ENCODE measurements at places on chromosomes 1 and 21. TPM values are rescaled to one million over a fixed set of nuclear protein-coding genes. Genes with fewer than 3 reads are reported as not detected.

GRCh38 chr1:223634423-223634822 lies 31.1 kb downstream of the CAPN8 start:
- no peak for DNase-seq

DNA sequence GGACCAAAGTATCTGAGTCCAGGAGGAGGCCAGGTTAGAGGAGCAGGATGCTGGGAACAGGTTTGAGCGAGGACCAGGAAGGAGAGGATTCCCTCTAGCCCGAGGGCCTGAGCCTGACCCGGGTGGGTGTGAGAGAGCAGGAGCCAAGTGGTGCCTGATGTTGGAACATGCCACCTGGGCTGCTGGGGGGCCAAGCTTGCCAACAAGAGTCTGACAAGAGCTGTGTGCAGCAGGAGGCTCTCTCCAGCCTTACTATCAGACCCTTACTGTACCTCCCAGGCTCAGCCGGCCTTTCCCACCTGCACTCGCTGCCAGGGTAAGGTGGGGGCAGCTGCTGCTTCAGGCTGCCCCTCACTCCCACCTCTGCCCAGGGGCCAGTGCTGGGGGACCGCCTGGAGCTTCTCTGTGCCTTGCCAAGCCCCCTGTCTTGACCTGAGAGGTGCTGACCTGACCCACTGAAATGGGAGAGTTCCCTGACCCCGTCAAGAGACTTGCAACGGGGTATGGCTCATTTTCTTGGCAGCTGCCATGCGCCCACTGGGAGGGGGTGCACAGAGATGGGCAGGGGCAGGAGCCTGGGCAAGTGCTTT lies 159.6 kb upstream of the VAMP3 start:
- no peak for DNase-seq

GRCh38 chr1:156490401-156491032 lies 10.1 kb downstream of the MEF2D start:
- no peak for DNase-seq

KCNJ15 gene
- 12.1 TPM for total RNA-seq

GRCh38 chr1:22889213-22889827 lies 83.3 kb downstream of the LACTBL1 start:
- no peak for DNase-seq

PRDM16 gene
- total RNA-seq: 0.82 TPM

LCE1B gene
- total RNA-seq: not detected

GABPB2 gene
- total RNA-seq: 24.1 TPM

SYPL2 gene
- 2.1 TPM for total RNA-seq

GRCh38 chr1:160540859-160541233 lies 17.8 kb upstream of the SLAMF6 start:
- DNase-seq: no peak

HSPA6 gene
- 15.6 TPM for total RNA-seq

REN gene
- total RNA-seq: not detected

KLF17 gene
- not detected for total RNA-seq

DNA sequence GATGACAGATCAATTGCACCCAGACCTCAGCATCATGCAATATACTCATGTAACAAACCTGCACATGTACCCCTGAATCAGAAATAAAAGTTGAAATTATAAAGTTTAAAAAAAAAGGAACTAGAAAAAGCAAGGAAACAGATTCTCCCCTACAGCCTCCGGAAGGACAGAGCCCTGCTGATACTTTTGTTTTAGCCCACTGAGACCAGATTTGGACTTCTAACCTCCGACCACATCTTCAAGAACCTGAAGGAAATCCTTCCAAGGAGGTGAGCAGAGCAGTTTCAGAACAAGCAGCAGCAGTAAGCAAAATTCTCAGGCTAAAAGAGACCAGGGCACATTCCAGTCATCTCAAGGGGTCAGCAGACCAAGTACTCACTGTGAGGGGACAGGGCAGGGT lies 54.5 kb downstream of the TM2D1 start:
- DNase-seq: no peak

CYP4A22 gene
- 0.72 TPM for total RNA-seq

- no peak for DNase-seq
Observed at GRCh38 chr1:27499142-27499541, 9.2 kb upstream of the WASF2 start.

S100A14 gene
- 0.50 TPM for total RNA-seq

S100A8 gene
- 50.4 TPM for total RNA-seq

LY9 gene
- total RNA-seq: 1.2 TPM

- no peak for DNase-seq
Observed at GRCh38 chr1:178407655-178408054, 89.1 kb downstream of the CLEC20A start.

DNA sequence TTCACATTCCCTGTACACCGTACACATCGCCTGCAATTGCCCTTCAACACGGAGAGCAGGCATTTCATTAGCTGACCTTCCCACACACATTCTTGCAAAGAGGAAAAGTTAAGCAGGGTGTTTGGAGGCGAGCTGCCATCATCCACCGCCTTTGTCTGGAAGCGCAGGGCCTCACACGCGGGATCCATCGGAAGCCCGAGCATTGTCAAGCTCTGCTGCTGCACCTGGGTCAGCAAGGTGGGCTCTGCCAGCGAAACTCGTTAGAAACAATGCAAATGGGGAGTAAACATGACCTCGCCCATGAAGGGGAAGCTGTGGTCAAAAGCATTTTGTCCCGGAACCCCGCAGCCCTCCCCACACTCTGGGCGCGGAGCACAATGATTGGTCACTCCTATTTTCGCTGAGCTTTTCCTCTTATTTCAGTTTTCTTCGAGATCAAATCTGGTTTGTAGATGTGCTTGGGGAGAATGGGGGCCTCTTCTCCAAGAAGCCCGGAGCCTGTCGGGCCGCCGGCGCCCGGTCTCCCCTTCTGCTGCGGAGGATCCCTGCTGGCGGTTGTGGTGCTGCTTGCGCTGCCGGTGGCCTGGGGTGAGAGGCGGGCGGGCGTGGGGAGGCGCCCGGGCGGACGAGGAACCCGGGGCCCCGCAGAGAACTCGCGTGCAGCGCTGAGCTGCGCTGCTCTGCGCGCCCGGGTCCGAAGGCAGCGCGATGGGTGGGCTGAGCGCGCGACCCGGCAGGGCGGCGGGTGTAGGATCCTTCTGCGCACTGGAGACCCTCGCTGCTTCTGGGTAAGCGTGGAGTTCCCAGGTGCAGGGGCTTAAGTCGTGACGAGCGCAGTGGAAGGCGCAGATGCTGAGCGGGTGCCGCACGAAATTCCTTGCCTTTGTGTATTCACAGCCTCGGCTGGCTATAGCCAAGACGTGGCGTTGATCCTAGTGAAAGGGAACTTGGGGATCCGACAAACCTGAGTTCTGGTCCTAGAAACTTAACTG lies at the start of gene CR1:
CR1 (plus strand) TSS at position 357 of the 992 bp plus-strand sequence; CDS start at position 468, 111 bp downstream.
- no peak for DNase-seq

ANGPTL7 gene
- total RNA-seq: 11.0 TPM

CGN gene
- total RNA-seq: 0.32 TPM

CIART gene
- total RNA-seq: 1.3 TPM

DNA sequence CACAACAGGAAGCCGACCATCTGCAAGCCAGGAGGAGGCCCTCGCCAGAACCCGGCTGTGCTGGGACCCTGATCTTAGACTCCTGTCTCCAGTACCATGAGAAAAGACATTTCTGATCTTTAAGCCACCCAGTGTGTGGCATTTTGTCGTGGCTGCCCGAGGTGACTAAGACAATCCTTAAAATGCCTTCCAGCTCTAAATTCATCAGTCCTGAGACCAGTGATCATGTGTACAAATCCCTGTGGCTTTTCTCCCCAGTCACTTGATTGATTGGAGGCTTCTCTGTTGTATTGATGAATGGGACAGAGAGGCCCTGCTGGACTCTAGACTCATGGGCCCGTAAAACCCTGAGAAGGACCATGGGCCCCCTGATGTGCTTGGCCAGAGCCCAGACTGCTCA lies 36.1 kb downstream of the B3GALT5 start:
- DNase-seq: no peak

DNA sequence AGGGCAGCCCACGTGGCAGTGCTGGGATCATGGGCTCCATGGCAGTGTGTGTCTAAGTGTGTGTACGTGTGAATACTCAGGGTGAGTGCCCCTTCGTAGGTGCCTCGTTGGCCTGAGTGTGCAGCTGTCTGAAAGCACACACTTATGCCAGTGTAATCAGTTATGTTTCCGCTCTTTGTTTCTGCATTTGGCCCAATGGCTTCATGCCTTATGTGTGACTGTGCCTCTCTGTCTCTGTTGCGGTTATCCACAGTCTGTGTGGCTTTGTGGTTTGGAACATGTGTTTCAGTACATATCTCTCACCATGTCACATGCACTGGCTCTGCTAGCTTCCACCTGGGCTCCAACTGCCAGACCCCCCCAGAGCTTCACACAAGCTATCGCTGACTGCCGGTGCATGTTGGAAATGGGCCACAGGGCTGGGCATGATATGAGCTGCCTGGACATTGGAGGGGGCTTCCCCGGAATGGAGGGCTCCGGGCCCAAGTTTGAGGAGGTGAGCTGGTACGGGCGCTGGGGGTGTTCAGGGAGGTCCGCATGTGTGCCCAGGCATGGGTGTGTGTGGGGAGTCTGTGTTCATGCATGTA lies 70.3 kb upstream of the TINAGL1 start:
- no peak for DNase-seq

DNA sequence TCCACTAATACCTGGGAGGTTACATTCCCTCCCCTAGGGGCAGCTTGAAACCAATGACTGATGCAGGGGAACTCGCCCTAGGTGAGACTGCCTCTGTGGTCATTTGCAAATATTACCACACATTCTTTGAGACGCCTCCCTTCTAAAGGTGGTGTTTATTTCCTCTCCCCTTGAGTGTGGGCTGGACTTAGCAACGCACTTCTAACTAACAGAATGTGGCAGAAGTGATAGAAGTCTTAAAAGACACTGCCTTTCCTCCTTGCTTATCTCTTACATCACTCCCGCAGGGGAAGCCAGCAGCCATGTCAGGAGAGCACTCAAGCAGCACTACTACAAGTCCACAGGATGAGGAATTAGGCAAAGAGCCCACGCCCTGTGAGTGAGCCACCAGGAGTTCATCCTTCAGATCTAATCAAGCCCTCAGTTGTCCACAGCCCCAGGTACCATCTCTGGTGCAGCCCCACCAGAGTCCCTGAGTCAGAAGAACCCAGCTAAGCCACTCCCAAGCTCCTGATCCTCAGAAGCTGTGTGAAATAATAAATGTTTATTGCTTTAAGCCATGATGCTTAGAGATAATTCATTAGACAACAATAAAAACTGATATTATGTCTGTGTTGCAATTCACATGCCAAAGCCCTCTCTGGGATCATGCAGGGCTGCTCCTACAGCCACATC lies 14.8 kb upstream of the MATN1 start:
- no peak for DNase-seq

Data from omental fat pad (tissue), 4 donors.